NCI-H1930 (cell line): ENCODE measurements at places on chromosomes 13 and 19.
A peak's percentile ranks its signal among the peaks of the same experiment; 100 is the strongest.

DNA sequence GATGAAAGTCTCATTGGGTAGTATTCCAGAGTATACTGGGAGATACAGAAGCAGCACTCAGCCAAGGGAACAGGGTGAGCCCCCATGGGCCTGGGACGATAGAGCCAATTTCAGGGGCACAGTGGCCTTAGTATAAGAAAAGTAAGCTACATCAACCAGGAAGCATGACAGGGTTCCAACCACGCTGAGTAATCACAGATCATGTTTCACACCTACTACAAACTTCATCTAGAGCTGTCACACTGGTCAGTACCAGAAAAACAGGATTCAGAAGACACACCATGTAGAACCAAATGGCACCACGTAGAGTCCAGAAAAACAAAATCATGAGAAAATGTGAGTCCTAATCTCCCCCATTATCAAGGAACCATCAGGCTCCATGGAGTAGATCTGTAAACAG, 1292.4 kb upstream of the MIR17HG start:
- DNase-seq: no peak

DNA sequence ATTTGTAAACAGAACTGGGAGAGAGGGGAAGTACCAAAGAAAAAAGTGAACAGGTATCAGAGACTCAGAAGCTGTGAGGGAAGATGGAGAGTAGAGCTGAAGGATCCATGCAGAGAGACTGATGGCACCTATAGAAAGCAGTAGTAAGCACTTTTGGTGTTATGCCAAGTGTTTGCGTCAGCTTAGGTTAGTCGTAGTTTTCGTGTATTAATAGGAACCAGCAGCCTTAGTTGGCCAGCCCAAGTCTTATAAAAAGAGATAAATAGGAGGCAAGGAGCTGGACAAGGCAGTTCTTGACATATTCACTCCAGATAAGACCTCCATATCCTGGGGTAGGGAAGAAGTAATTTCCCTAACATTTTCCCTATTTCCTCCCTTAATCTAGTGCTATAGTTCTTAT, 214.2 kb downstream of the OXGR1 start:
- DNase-seq: no peak

GRCh38 chr19:17340871-17341357, 3.6 kb downstream of the GTPBP3 start:
- no peak for DNase-seq

DNA sequence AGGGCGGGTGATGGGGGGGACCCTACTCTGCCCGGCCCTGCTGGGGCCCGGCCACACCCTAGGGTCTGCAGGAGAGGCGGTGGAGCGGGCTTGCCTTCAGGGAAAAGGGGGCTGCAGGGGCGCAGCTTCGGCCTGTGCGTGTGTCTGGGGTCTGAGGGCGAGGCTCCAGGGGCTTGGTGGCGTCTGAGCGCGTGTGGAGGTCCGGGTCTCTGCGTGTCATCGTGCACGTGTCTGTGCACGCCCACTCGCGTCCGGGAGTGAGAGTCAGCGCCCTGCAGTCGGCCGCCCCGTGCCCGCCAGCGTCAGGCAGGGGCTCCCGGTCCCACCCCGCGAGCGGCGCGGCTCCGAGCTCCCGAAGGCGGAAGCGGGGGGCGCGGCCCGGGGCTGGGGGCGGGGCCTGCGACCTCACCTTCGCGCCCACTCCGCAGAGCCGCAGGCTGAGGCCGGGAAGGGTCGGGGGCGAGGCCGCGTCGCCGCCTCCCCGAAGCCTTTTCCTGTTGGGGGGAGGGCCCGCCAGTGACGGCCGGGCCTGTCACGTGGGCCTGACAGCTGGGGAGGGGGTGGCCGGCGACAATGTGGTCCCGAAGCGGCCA, at the start of gene ARHGAP45:
ARHGAP45 (plus strand) TSS at position 420 of the 593 bp plus-strand sequence. CDS start 239 bp downstream, outside the sequence.
- DNase-seq: no peak

DNA sequence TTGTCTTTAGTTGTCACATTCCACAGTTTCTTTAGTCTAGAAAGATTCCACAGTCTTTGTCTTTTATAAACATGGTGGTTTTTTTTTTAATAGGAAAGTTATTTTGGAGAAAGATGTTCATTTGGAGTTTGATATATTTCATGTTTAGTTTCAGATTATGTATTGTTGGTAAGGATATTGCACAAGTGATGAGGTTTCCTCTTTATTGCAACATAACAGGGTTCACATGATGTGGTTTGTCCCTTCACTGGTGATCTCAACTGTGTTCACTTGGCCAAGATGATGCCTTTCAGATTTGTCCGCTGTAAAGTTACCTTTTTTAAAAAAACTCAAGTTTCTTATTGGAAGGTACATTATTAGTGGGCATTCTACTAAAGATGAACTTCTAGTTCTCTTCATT, 3.2 kb downstream of the ZNF230 start:
- no peak for DNase-seq

GRCh38 chr19:4272894-4273293, 6.2 kb upstream of the SHD start:
- no peak for DNase-seq

DNA sequence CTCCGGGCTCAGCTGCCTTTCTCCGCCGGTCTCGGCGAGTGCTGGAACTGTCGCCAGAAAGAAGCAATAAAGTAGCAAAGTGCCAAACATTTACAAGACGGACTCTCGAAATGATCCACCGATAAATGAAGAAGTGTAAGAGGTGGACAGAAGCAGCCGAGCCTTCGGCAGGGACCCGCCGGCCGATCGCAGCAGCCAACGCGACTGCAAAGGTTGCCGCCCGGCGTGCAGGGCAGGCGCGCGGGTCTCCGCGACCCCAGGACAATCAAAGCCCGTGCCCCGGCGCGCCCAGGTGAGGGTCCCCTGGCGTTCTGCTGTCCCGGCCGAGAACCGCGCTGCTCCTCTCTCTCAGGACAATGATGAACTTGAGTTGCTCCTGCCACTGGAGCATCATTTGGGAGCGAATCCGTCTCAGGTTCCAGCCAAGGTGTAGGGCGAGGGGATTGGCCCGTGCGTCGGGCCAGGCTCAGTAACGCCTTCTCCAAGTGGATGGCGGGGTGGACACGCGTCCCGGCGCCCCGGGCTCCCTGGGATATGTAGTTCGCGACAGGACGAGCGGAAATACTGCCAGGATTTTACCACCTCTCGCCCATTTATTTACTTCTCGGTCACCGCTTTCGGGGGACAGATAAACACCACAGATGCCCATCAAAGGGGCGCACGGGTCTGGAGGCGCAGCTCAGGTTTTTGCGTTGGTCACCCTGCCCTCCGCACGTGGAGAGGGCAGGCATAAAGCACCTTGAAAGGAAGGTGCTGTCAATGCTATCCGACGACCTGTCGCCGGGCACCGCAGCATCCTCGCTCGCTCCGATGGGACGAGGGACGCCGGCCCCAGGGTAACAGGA, at the start of the genes BIVM and POGLUT2:
BIVM (plus strand) TSS at position 539 of the 845 bp plus-strand sequence. CDS start 8,149 bp downstream, outside the sequence.
POGLUT2 (minus strand) TSS at position 396 of the 845 bp plus-strand sequence; CDS start at position 90, 306 bp downstream.
- peak; percentile 94 for DNase-seq

DNA sequence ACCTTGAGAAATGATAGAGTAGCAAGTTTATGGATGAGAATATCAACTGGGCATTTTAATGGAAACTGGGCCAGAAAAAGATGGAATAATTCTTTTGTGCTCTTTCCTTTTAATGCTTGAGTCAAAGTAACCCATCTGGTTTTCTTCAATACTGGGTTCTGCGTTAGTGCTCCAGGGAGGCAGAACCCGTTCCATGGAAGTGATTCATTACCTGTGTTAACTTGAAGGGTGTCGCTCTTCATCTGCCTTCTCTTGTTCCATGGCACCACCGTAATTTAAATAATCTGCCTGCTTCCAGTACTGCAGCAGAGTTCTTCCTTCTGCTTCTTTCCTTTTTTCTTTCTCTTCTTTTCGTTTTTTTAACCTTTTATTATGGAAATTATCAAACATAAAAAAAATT, 14.7 kb upstream of the USP12 start:
- no peak for DNase-seq

GRCh38 chr19:53520547-53521372, 17.2 kb upstream of the ZNF331 start:
- DNase-seq: peak; percentile 100

DNA sequence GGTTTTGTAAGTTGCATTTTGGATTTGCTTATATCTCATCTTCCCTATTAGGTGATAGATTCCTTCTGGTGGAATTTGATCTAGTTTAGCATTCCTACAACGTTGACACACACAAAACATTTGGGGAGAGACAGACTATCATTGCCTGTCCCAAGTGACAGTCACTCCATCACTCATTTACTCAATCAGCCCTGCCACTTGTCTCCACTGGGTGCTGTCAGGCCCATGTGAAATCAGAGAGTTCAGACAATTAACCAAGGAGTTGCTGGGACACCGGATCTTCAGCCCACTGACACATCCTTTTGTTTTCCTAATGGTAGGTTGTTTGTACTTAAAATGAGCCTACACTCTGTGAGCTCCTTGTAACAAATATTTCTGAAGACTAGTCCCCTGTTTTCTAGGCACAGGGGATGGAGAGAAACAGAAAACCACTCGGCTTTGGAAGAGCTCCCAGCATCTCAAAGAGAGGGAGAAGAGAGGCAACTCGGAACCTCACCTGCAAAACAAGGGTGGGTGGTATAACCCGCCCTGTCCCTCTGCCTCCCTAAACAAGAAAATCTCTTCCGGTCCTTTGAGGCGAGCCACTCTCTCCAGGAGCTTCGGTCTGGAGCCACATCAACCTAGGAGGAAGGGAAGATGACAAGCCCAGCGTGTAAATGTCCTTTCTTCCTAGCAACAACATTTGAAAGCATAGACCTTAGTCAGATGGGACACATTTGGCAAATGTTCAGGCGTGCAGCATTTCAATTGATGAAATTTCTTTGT, 440.9 kb upstream of the KLF12 start:
- no peak for DNase-seq

- no peak for DNase-seq
Measured at GRCh38 chr13:66343224-66343828, 886.8 kb downstream of the PCDH9 start.

- DNase-seq: no peak
Measured at GRCh38 chr13:46816371-46816770, 19.4 kb upstream of the ESD start.

GRCh38 chr13:24887759-24888158, 123.8 kb downstream of the RNF17 start:
- DNase-seq: no peak
